Cardiac fibroblast (primary cell): ENCODE measurements at places on chromosomes 12 and 14.

DNA sequence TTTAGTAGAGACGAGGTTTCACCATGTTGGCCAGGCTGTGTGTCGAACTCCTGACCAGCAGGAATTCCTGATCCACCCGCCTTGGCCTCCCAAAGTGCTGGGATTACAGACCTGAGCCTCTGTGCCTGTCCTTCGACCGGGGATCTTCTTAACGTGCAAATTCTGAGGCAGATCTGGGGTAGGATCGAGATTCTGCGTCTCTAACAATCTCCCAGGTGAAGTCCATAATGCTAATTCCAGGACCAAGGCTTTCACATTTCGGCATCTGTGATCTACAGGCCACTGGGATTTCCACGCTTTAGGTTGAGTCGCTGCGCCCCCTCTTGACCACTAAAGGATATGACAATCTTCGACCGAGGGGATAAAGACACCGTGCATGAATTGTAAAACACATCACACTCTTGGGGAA is 24.8 kb downstream of the FOS start:
- peak; percentile 84 for DNase-seq

DNA sequence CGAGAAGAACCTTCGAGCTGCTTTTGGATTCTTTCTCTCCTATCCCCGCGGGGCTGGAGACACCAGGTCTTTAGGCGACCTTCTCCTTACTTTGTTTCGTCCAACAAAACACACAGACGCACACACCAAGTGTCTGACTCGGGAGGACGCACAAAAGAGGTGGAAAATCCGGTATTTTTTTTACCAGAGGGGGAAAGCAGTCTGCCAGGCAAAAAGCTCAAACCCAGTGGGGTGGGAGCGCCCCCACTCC is 2.1 kb downstream of the SIX4 start:
- peak; percentile 41 for DNase-seq

DNA sequence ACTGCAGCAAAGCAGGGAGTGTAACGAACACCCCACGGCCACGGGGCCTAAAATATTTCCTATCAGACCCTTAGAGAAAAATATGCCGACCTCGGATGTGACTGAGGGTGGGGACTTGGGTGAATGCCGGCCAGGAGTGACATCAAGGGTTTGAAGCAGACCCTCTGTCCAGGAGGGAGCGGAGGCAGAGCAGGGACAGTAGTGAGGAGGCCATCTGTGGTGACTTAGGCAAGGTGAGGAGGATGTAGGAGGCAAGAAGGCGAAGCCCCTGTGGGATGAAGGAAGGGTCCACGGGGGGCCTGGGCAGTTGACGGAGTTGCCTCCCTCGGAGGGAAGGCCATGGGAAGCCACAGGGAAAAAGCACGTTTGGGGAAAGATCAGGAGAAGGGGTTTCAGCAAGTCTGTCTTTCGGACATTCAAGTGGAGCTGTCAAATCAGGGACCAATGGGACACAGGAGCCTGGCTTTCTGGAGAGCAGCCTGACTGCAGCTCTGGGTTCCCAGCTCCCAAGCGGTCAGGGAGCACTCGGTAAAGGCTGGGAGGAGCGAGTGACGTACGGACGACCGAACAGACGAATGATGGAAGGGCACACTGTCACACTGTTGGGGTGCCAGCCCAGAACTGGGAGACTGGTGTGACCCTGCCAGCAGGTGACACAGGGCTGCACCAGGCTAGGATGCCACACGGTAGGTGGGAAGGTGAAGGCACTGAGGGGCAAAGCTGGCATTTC is 74.3 kb downstream of the MOK start:
- DNase-seq, result no peak

DNA sequence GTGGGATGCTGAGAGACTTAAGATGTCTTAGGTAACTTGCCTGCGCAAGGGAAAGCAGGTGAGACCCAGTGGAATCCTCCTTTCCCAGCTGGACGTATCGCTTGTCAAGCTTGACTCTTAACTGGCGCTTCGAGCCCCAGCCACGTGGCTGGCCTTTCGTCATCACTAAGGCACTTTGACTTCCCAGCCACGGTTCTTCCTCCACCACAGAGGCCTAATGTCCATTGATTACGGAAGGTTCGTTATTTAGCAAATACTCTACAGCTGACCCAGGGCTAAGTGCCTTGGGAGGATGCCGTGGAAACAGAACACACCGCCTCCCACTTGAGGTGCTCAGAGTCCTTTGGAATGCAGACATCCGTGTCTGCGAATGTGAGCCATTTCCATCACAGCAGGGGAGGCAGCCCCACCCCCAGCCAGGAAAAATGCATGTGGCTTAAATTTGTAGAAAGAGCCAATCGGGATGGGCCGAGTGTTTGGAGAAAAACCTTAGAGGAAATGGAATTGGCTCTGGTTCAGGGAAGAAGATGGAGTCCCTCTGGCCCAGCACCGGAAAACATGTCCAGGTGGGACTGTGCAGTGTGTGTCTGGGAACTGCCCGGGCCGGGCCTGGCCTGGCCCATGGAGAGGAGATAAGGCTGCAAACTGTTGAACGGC is 115.7 kb downstream of the PLXNC1 start:
- peak; percentile 27 for DNase-seq

DNA sequence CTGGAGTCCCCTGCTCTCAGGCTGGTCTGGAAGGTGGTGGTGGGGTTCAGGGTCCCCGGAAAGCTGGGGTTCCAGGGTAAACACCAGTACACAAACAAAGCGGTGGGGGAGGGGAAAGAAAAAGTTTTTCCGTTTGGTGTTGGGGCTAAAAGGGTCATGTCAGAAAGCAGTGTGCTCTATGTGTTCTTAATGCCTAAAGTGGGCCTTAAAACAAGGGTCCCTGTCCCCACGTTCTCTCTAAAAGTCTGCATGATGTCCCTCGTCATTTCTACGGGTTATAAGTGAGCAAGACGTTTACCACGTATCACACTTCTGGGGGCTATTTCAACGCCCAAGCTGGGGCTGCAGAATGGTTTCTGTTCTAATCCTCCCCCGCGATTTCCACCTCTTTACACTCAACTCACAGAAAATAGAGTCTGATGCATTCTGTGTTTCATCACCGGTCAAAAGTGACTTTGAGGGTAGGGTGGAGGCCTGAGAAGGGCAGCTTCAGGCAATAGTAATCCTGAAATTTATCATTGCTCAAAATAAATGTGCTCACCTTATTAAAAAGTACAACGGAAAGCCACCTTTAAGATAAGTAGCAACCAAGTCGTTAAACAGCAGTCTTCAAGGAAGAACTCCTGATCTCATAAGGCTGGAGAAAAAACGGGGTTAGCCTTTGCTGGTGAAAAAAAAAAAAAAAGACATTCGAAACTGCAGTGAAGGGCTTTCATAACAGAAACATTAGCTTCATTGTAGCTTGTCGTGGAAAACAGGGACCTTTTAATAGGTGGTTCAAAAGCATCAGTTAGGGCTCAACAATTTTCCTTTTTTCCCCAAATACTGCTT is 63.9 kb upstream of the PTGR2 start:
- peak; percentile 72 for DNase-seq

GRCh38 chr12:57143454-57143853 is 4.0 kb downstream of the LRP1-AS start:
- no peak for DNase-seq

DNA sequence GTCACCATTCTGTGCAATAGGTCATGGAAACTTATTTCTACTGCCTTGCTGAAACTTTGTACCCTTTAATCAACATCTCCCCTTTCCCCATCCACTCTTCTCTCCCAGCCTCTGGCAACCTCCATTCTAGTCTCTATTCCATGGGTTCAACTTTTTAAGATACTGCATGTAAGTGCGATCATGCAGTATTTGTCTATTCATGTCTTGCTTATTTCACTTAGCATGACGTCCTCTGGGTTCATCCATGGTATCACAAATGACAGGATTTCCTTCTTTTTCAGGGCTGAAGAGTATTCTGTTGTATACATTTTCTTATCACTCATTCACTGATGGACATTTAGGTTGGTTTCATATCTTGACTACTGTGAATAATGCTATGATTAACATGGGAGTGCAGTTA is 222.4 kb downstream of the PAX9 start:
- no peak for DNase-seq

- no peak for DNase-seq
These were observed 49.3 kb downstream of the C14orf132 start for GRCh38 chr14:96088481-96088880.

GRCh38 chr12:104604995-104605675 is 148.4 kb downstream of the CHST11 start:
- DNase-seq, result peak; percentile 43

DNA sequence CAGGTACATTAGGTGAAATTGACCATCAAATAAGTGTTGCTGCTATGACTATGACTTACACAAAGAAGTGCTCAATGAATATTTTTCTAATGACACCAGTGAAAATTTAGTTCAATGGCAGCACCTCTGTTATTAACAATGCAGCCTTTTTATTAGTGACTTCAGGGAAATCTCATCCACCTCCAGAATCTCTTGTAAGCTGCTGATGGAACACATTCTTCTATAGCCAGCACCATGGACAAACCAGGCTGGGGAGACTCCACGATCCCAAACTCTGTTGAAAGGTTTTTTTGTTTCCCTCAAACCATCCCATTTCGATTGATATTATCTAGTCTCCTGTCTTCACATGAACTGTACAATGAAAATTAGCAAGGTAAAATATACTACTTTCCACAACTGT is 265.9 kb downstream of the ITPR2 start:
- no peak for DNase-seq

DNA sequence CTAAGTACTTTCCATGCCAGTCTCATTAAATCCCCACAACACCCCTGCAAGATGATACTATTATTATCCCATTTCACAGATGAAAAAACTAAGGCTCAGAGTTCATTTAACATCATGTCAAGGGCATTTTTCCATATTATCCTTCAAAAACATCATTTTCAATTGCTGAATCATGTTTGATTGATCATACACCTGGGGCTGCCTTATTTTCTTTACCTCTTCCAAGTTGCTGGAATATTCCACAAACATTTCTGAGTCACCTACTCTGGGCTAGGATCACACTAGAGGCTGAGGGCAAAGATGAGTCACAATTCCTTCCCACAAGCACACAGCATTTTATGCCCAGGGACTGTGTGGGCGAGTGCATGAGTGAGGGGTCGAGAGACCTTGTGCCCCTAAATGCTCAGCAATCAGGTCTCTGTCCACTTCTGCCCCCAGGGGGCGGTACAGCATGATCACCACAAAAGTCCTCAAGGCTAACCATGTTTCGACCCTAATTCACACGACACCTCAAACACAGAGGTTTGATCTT is 14.1 kb upstream of the TMEM119 start:
- peak; percentile 84 for DNase-seq

- DNase-seq, result no peak
These were observed 230.8 kb upstream of the NPAS3 start for GRCh38 chr14:32707742-32708500.

DNA sequence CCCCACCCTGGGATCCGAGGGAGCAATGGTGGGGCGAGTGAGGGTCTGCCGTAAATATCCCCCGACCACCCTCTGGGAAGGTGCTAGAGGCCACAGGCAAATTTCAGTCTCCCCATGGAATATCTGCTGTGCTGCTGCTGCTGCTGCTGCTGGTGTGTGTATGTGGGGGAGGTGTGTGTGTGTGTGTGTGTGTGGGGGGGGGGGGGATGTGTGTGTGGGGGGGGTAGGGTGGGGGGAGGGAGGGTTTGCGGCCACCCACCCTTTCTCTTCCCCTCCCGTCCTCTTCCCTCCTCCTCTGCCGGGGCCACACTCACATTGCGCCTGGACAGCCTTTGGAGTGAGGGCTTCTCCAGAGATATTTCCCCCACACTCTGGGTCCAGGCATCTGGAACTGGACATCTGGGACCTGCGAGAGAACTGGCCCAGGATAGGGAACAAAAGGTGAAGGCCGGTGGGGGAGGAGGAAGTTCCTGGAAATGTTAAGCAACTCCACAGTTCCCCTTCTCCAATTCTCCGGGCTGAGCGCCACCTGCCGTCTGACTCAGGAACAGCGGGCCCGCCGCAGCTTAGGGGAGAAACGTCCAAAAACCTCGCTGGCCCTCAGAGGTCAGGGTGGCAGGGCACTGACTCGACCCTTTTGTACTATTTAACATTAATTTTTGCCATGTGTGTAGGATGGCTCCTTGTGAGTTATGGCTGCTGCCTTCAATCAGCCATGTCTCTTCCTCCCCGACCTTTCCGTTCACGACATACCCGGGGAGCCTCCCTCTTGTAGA is at the start of gene C1RL:
TSS of gene C1RL (minus strand) at position 419 of the 776 bp plus-strand sequence. CDS start at position 385, 34 bp downstream.
- peak; percentile 92 for DNase-seq

- DNase-seq, result peak; percentile 37
These were observed 46.8 kb upstream of the DLK1 start for GRCh38 chr14:100679707-100680438.

DNA sequence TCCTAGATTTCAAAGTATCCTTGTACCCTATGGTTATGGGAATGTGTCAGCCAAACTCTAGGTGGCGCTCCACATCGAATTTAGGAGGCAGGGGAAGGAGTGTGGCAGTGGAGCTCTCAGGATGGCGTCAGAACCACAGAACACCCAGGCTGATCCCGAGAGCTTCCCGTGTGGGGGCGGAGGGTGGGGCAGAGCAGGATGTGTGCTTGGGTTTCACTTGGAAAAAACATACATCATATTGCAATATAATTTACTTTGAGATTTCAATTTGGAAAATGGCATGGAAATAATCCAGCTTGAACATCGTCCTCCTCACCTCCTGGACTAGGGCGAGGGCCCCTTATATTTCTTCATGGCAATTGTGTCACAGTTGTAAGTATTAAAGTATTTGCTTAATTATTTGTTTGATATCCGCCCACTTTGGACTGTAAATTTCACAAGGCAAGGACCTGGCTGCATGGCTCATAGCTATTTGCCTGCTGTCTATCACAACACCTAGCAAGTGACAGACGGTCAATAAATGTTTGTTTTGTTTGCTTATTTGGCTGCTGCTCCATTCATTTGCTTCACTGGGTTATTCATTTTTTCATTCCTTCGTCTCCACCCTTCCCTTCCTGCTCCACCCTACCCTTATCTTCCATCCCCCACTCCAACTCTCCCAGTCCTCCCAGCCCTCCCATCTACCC is 221.5 kb upstream of the HMGA2 start:
- peak; percentile 96 for DNase-seq

DNA sequence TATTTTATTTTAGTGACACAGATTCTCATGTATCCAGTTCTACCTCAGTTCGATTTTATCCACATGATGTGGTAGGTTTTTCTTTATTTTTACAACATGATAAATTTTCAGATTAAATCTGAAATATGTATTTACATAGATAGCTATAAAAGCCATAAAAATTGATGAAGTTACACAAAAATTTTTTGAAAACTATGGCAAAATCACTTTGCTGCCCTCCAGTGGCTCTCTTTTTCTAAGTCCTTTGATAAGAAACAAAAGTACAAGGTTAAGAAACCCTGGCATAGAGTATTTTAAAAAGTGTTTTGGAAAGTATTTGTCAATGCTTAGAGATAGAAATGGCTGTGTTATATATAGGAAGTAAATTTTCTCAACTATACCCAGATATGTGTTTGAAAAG is 104.2 kb downstream of the PCNX1 start:
- DNase-seq, result peak; percentile 18
